RKO (cell line): ENCODE measurements at places on chromosomes 1 and 21.
A peak's percentile ranks its signal among the peaks of the same experiment; 100 is the strongest.

GRCh38 chr1:200414657-200415056 lies 4.8 kb upstream of the ZNF281 start:
- no peak for DNase-seq

- DNase-seq: peak; percentile 55
Observed at GRCh38 chr1:246450611-246451251, 56.3 kb downstream of the SMYD3 start.

DNA sequence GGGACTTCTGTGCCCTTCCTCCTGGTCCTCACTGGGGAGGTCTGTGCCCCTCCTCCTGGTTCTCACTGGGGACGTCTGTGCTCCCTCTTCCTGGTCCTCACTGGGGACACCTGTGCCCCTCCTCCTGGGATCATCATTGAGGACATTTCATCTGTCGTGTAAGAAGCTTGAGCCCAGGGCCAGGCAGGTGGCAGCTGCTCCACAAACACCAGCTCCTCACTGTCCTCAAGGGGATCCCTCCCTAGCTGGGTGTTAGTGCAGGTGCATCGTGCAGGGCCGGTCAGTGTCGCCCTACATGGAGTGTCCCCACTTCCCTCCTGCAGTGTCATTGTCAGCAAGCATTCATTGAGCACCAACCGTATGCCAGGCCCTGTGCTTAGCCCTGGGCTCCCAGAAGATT lies 312.7 kb downstream of the PTPRU start:
- DNase-seq: no peak

DNA sequence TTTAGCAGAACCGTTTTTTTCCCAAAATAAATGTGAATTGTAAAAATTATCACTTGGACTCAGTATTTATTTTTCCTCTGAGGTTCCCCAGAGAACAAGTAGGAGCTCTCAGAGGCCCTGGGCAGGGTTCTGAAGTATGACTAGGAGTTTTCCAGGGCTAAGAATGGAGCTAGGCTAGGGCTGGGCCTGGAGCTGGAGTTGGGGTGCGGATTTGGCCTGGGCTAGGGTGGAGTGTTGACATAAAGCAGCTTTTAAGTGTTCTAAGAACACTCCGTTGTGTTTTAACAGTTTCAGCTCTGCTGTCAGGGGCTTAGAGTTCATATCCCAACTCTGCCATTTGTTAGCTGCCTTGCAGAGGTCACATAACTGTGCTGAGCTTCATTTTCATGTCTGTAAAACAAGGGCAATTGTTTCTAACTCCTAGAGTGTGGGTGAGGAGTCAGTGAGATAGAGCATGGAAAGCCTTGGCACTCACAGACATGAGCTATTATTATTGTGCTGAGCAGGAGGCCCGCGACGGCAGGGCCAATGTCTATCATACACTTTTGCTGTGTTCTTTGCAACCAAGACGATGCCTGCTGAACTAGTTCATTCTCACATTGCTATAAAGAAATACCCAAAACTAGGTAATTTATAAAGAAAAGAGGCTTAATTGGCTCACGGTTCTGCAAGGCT lies 51.1 kb downstream of the LACTBL1 start:
- no peak for DNase-seq

- no peak for DNase-seq
Observed at GRCh38 chr1:56464294-56464693, 115.1 kb downstream of the PLPP3 start.

DNA sequence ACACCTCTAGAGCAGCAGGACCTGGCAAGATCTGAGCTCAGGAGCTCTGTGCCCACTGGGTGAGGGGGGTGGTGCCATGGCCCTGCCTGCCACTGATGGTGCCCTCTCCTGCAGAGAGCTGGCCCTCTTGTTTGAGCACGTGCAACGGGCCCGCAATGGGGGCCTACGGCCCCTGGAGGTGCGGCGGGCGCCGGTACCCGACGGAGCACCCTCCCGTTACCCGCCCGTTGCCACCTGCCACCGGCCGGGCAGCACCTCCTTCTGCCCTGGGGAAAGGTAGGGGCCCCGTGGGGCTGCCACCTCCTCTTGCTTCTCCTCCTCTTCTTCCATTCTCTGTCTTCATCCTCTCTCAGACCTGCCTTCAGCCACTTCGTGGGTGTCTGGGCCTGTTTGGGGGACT lies 38.2 kb downstream of the CITED4 start:
- DNase-seq: no peak

GRCh38 chr1:205261946-205262691 lies 34.4 kb downstream of the TMCC2 start:
- DNase-seq: no peak

GRCh38 chr1:31645274-31645568 lies 545 bp upstream of the PEF1 start:
- no peak for DNase-seq

GRCh38 chr1:222392556-222392955 lies 155.3 kb downstream of the HHIPL2 start:
- DNase-seq: no peak

- DNase-seq: no peak
Observed at GRCh38 chr1:20705203-20705755, 12.5 kb downstream of the KIF17 start.
